Activated T-helper 2 cell treated with anti-CD3 and anti-CD28 coated beads, Interferon-gamma antibody, Interleukin-2, Interleukin-4, amounts not matched to agents 10 μg/mL and 5 μg/mL and 100 μg/mL, durations not matched to agents 14 hours and 24 hours and 36 hours (primary cell): ENCODE measurements at places on chromosomes 7 and 10. TPM values are rescaled to one million over a fixed set of nuclear protein-coding genes. Genes with fewer than 3 reads are reported as not detected.
A peak's percentile ranks its signal among the peaks of the same experiment; 100 is the strongest.

Gene EVX1
- total RNA-seq = not detected in 2 replicates

GRCh38 chr7:16242920-16243319, 178.4 kb downstream of the CRPPA start:
- DNase-seq = no peak

DNA sequence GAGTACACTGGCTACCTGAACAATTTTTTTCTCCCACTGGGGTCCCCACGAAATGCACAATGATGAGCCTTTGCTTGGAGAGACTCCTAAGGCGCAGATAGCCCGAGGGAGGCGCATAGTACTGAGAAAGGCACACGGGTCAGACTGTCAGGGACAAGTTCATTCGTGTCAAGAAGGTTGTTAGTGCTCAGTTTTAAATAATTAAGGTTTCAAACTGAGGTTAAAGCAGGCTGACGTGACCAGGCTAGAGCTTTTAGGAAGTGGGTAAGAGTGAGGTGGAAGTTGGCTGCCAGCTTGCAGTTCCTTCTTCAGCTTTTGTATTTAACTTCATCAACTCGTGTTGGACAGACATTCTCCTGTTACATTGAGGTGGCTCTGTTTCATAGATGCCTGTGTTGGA, 31.6 kb downstream of the RBM33 start:
- DNase-seq = no peak

Gene GIMAP5
- total RNA-seq = 42.9 and 46.7 TPM in 2 replicates

DNA sequence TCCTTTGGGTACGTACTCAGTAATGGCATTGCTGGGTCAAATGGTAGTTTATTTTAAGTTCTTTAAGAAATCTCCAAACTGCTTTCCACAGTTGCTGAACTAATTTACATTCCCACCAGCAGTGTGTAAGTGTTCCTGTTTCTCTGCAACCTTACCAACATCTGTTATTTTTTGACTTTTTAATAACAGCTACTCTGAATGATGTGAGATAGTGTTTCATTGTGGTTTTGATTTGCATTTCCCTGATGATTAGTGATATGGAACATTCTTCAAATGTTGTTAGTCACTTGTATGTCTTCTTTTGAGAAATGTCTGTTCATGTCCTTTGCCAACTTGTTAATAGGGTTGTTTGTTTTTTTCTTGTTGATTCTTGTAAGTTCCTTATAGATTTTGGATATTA, 558.9 kb downstream of the SH2D4B start:
- DNase-seq = no peak

Gene FMC1
- total RNA-seq = 7.2 and 7.5 TPM in 2 replicates

Gene ZNF25
- total RNA-seq = 7.2 and 9.0 TPM in 2 replicates

DNA sequence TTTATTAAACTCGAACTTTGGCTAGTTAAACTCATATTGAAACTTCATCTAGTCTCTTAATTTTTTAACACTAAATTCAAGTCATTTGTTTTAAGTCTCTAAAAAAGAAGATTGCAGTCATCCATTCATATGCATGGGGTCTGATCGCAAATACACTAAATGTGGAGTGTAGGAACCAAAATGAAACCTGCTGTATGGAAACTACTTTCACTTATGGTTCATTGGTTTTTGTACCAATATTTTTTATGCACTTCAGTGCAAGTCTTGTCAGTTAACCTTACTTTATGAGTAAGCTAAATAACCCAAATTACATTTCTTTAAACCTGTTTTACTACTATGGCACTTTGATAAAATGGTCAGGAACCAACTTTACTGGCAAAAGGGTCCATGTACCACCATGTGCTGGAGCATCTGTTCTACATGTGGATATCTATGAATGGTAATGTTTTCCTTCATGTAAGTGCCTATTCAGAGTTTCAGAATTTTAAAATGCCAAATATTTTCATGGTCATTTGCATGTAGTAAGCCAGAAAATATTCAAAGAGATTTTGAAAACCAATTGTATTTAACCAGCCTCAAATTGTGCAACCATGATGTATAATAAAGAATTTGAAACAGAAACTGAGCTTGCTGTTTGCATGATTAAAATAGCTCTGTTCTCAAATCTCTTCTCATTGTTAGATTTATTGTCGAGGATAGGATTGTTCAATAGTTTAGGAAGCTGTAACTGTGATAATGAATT, 7.6 kb upstream of the SUPV3L1 start:
- no peak for DNase-seq

- DNase-seq = no peak
Observed at GRCh38 chr10:51073453-51074237, 642 bp upstream of the PRKG1 start.

- DNase-seq = no peak
Observed at GRCh38 chr10:29957236-29957635, 102.2 kb downstream of the JCAD start.

- no peak for DNase-seq
Observed at GRCh38 chr10:99983280-99983988, 26.3 kb downstream of the DNMBP start.

GRCh38 chr7:40885503-40885902, 750.7 kb downstream of the SUGCT start:
- DNase-seq = no peak

Gene MBL2
- total RNA-seq = not detected in 2 replicates

DNA sequence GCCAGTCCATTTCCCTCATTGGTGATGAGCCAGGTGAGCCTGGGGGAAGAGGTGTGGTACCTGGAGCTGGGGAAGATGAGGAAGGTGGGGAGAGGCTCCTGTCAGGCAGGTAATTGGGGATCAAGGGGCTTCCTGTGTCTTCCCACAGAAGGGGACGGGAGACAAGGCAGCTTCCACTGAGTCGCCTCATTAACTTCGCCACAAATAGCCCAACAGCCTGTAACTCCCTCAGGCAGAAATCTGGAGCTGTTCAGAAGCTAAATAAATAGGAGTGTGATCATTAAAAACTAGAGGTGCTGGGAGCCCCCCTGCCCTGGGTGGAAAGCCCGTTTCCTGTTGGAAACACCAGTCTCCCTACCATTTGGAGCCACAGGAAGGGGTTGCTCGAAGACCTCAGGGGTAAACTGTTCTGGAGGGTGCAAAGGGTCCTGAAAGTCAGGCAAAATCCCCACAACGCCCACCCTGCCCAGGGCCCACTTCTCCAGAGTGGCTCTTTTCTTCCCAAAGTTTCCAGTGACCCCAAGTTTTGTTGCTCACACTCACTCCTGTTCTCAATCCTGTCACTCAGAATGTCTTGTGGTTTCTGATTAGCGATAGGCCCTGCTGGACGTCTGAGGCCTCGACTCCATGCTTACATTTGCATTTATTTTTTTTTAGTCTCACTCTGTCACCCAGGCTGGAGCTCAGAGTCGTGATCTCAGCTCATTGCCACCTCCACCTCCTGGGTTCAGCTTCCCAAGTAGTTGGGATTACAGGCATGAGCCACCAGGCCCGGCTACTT, 25.7 kb downstream of the UNC5B start:
- no peak for DNase-seq

Gene TEX47
- total RNA-seq = not detected in 2 replicates

- DNase-seq = no peak
Observed at GRCh38 chr7:151809146-151809863, 67.6 kb downstream of the PRKAG2 start.

- DNase-seq = no peak
Observed at GRCh38 chr7:94314413-94315410, 80.0 kb upstream of the COL1A2 start.

DNA sequence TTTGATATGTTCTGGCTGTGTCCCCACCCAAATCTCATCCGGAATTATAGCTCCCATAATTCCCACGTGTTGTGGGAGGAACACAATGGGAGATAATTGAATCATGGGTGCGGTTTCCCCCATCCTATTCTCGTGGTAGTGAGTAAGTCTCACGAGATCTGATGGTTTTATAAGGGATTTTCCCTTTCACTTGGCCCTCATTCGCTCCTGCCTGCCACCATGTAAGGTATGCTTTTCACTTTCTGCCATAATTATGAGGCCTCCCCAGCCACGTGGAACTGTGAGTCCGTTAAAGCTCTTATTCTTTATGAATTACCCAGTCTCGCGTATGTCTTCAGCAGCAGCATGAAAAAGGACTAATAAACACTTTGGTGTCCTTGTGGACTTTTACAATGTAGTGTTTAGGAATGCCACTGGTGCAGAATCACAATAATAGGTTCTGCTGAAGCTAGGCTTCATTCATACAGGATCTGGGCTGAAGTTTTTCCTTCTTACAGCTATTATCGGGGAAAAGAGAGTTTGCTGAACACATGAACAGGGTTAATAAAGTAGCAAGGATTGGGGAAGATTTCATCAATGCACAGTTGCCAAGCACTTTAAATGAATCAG, 74.3 kb downstream of the CPED1 start:
- no peak for DNase-seq

DNA sequence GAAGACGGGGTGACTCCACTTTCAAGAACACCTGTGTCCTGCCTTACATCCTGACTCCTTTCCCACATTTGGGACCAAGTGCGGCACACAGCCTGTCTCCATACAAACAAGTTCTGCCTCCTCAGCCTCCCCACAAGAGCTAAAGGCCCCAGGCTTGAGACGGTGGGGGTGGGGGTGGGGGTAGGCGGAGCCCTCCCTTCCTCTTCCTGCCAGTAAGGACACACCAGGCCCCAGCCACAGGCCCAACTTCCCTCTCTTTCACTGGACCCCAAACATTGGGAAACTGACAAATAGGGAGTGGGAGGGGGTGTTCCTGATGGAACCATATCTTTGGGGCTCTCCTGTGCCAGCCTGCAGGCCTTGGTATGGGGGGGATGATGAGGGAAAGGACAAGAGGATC, 4.6 kb downstream of the CDK5 start:
- DNase-seq = no peak

- DNase-seq = no peak
Observed at GRCh38 chr10:121495719-121496118, 102.5 kb downstream of the FGFR2 start.

Gene LOXL4
- not detected in 2 replicates for total RNA-seq

Gene CYP2W1
- not detected in 2 replicates for total RNA-seq

DNA sequence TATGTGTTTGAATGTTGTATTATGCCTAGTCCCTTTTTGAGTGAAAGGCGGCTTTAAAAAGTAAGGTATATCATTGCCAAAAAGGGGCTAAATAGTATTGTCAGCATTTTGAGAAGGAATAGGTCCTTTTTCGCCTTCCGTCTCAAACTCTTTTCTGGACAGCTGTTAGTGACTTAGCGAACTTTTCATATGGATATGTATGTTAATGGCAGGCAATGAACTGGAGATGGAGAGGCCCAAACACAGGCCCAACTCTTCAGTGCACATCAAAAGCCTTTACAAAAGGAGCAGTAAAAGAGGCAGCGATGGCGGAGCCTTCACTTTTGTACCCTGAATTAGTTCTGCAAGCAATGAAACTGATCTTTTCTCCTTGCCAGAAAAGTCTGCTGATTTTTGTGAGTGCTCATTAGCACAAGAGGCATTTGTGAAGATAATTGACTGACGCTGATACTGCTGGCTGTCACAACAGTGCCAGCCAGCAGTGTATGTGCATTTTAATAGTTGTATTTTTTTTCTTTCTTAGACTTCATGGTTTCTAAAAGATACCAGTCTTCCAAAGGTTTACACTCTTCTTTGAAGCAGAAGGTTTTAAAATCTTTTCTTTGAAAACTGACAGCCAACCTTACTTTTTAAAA, 243.7 kb upstream of the SP8 start:
- DNase-seq = no peak

DNA sequence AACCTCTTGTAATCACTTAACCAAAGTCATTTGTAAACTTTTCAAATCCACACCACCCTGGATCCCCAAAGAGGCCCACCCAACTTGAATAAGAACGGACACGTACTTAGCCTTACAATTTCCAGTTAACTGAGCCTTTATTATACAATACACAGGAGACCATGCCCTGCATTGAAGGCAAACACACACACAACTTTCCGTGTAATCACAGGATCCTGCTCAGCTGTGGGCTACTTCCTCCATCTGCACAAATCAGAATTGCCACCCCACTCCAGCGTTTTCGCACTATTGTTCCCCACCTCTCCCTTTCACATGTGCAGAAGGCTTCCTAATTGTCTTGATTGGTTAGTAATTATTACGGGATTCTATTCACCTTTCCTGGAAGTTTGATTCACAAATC, 12.1 kb upstream of the PODXL start:
- DNase-seq = no peak

DNA sequence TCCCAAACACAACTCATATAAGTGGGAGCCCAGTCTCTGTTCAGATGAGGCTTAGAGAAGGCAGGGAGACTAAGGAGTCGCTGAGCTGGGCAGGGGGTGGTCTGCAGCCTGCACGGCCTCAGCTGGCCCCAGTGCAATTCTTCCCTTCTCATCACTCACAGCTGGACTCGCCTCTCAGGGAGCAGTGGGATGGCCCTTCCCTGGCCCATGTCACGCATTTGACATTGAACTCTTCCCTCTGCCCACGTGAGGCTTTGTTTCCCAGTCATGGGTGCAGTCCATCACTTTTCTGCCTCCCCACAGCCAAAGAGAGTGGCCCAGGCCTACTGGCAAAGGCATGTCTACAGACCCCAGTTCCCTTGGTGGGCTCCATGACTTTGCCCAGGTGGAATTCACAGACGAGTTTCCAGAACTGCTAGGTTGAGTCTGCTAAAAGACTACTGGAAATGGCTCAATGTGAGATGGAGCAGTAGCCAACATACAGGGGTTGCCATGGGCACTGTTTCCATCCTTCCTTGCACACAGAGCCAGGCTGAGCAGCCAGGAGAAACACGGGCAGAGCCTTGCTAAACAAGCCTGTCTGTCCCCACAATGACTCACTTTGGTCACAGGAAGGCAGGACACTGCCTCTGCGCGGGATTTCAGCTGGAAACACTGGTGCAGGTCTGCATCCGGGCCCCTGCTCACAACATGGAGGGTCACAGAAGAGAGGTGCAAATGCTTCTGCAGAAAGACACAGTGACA, 90.1 kb downstream of the OAT start:
- DNase-seq = no peak

DNA sequence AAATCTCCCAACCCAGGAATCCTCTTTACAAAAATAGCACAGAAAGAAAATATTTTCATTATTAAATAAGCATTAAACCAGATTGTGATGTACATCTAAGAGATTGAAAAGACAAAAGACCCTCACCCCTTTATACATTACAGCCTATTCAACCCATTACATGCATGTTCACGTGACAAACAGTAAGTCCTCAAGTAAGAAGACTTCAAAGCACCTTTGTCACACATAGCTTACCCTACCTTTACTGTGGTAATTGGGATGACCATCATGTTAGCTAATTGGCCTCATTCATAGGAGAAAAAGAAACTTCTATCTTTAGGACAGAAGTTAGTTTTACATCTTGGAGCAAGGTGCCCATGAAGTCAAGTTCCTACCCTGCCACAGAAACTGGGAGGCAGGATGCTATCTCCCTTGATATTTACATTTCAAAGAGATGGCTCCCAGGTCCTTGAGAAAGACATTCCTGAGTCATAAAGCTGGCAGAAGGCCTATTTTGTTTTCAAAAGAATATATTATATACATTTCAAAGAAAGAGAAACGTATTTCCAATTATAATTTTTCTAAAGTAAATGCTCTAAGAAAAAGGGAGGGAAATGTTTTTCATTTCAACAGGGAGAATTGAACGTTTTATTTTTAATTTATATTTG, 48.1 kb downstream of the GNAI1 start:
- no peak for DNase-seq

- peak; percentile 63 for DNase-seq
Observed at GRCh38 chr10:3068201-3068967, 1.0 kb downstream of the PFKP start.

GRCh38 chr10:125802739-125803138, 20.3 kb downstream of the UROS start:
- DNase-seq = no peak

- no peak for DNase-seq
Observed at GRCh38 chr10:21637795-21638194, 103.8 kb downstream of the MLLT10 start.
